ENCODE measurements at places on chromosomes 1 and 21.
A peak's percentile ranks its signal among the peaks of the same experiment; 100 is the strongest.

DNA sequence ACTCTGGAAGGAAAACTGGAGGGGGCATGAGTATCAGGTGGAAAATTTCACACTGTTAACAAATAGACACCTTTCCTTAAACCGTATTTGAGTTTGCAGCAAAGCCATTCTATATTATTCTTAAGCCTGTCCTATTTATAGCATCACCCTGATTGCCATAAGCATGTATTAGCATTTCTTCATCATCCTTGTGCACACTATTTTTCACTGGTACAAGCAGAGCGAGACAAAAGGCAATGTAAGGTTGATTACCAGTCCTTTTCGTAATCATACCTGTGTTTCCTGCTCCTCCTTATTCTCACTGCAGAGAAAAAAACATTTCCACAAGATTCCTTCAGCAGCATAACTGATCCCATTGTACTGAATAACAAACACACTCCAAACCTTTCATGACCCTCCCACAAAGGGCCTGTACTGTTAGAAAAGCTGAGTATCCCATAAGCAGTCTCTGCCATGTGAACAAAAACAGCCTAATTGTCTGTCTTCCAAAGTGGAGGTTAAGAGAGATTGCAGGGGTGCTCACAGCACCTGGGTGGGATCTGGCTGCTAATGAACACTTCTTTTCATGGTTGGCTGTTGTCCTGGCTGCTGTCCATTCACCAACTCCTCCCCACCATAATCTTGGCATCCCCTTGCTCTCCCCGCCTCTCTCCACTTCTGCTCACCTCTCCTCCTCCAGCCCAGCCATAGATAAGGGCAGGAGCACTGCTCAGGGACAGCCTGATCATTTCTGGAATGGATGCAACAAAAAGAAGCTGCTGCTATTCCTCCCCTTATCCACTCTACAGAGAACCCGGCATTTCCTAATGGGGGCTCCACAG is 30.4 kb downstream of the VTCN1 start:
- peak; percentile 93 for DNase-seq

DNA sequence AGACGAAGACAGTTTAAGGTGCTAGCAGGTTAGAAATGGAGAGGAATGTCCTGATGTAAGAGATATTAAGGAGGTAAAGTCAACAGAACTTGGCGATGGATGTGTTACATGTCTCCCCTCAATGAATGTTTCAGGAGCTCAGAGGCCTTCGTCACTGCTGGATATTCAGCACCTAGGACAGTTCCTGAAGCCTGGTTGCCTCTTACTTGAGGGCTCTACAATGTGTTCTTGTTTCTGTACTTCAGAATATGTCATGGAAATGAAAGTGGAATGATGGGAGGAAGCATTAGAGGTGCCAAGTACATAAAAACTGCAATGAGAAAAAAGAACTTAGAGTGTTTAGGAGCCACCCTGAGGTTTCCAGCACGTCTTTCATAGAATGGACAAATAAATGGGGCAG is 17.7 kb downstream of the TNR start:
- DNase-seq: no peak

DNA sequence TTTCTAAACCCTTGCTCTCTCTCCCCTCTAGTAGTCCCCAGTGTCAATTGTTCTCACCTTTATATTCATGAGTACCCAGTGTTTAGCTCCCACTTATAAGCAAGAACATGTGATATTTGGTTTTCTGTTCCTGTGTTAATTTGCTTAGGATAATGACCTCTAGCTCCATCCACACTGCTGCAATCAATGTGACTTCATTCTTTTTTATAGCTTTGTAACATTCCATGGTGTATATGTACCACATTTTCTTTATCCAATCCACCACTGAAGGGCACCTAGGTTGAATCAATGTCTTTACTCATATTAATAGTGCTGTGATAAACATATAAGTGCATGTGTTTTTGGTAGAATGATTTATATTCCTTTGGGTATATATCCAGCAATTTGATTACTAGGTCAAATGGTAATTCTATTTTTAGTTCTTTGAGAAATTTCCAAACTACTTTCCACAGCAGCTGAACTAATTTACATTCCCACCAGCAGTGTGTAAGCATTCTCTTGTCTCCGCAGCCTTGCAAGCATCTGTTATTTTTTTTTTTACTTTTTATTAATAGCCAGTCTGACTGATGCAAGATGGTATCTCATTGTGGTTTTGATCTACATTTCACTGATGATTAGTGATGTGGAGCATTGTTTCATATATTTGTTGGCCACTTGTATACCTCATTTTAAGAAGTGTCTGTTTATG is 277.8 kb downstream of the LTN1 start:
- no peak for DNase-seq

- DNase-seq: no peak
Measured at GRCh38 chr1:209493559-209493958, 90.0 kb upstream of the CAMK1G start.

DNA sequence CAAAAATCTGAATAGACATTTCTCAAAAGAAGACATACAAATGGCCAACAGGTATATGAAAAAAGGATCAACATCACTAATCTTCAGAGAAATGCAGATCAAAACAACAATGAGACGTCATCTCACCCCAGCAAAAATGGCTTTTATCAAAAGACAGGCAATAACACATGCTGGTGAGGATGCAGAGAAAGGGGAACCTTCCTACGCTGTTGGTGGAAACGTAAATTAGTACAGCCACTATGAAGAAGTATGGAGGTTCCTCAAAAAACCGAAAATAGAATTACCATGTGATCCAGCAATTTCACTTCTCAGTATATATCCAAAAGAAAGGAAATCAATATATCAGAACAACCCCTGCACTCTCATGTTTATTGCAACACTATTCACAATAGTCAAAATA is 65.1 kb upstream of the ATP1B1 start:
- DNase-seq: no peak

- no peak for DNase-seq
Measured at GRCh38 chr1:75172556-75172955, 38.4 kb downstream of the LHX8 start.

- no peak for DNase-seq
Measured at GRCh38 chr1:30964706-30965105, 56.1 kb upstream of the SDC3 start.

DNA sequence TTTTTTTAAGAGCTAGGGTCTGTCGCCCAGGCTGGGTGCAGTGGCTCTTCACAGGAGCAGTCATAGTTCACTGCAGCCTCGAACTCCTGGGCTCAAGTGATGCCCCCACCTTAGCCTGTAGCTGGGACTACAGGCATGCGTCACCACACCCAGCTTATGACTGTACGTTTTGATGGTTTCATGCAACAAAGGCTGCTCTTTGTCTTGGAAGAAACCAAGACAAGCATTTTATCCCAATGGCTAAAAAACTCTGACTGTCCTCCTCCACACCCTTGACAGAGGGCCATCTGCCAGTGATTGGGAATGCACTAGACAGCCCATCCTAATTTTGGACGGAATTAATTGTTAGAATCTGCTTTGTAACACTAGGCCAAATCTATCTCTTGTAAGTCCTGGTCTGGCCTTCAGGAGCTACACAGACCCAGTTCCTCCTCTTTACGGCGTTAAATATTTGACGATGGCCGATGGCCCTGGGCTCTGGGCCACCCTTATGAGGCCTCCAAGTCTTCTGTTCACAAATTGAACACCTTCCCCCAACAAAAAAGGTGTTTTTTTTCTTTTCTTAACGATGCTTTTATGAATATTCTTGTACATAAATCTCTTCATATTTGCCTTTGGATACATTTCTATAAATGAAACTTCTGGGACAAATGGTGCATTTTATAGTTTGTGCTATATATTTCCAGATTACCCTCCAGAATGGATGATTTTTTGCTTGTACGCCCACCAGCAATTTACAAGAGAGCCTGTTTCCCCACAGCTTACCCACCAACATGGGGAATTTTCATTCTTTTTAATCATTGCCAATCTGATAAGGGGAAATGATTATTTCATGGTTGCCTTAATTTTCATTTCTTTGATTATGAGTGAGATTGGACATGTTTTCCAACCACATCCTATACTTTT is 104.8 kb upstream of the SLC25A33 start:
- DNase-seq: no peak

GRCh38 chr1:53869454-53870117 is 20.0 kb downstream of the YIPF1 start:
- no peak for DNase-seq

DNA sequence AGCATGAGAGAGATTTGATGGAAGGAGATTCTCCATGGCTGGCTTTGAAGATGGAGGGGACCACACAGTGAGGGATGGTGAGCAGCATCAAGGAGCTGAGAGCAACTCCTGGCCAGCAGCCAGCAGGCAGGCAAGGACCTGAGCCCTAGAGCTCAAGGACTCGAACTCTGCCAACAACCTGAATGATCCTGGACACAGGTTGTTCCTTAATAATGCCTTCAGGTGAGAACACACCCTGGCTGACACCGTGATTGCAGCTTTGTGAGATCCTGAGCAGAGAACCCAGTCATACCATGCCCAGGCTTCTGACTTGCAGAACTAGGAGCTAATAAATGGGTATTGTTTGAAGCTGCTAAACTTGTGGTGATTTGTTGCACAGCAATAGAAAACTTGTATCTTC is 183.1 kb downstream of the LMX1A start:
- no peak for DNase-seq

GRCh38 chr21:41124641-41125201 is 43.2 kb upstream of the BACE2 start:
- DNase-seq: no peak

DNA sequence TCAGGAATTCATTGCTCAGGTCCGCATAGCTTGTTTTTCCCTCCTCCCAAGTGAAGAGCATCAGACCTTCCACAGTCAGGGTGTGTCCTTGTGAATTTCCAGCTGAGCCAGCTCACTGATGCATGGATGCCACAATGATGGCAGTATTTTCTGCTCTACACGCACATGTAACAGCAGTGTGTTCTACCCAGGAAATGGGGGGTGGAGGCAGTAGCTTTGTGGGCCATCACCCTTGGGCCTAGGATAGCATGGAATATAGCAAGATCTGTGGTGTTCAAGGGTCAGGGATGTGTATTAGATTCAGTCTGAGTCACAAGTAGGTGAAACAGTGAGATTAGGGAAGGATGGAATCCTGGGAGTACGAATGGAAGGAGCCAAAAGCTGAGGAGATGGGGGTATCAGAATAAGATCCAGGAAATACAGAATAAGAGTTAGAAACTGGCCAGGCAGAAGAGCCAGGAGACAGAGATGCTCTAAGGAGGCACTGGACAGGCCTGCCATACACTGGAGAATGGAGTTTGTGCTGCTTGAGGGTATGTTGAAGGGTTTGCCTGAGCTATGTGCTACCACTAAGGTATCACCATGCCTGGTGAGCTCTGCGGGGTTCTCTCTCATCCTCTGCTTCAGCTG is 90.6 kb upstream of the CNIH3 start:
- DNase-seq: no peak

DNA sequence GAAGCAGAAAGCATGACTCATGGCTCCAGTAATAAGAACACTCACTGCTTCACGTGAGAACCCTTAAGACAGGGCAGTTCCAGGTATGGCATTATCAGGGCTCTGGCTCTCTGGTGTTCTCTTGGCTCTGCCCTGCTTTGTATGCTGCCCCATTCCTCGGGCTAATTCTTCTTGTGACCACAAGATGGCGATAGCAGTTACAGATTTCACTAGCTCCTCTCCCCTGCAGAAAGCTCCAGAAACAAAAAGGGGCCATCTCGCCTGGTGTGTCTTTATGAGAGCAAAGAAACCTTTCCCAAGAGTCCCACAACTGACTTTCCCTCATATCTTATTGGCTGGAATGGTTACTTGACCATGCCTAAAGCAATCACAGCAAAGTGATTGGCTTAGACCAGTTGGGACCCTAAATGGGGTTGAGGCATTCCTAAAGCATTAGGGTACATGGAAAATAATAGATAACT is 60.1 kb downstream of the F3 start:
- peak; percentile 51 for DNase-seq

GRCh38 chr21:28538987-28539622 is 453.6 kb downstream of the LTN1 start:
- DNase-seq: no peak

DNA sequence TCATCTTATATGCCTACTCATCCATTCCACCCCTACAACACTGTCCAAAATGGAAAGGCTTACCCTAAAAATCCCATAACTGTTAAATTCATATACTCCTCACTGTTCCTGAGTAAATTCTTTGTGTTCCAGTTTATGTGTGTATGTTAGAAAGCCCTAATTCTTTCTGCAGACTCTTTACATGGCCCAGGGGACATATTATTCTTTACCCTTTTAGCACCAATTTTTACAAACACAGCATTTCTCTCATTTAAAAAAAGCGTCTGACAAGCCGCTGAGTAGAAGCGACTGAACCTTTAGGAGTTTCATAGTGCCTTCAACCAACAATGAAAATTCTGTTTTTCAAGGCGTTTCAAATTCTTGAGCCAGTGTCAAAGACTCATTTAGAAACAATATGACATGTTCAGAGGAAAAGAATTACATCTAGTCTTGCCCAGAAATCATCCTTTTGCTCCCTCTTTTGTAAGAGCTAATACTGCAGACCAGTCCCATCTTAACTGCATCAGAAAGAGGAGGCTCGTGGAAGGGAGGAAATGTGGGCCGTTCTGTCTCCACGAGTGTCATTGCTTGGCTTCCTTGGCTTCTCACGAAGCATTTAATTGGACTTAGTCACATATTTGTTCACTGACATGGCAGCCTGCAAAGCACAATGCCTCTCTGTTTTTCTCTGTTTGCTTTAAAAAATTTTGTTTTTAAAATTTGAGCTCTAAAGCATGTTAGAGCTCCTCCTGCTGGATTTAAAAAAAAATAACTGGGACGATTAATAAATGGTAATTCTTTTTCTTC is 21.3 kb upstream of the C1orf105 start:
- DNase-seq: peak; percentile 52

Measured in NCI-H2227 treated with DMSO at 0.1 percent for 48 hours (cell line).